ENCODE measurements at places on chromosomes 7 and 10.
A peak's percentile ranks its signal among the peaks of the same experiment; 100 is the strongest.

GRCh38 chr7:19489162-19489820 is 219.5 kb downstream of the POLR1F start:
- no peak for DNase-seq

DNA sequence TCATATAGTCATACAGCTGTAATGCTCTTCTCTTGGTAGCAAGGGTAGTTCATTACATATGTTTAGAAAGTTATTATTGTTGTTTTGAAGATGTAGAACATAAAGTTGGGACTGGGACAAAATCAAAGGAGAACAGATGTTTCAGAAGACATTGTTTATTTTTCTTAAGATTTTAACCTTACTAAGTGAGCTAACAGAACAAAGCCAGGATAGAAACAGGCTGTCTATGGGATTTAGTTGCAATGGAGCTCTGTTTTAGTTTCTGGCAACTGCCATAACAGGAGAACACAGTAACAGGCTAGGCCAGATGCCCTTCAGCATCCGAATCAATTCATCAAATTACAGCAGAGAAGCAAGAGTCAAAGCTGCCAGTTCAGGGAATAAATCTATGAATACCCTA is 382.4 kb downstream of the ARL4A start:
- DNase-seq, result no peak

DNA sequence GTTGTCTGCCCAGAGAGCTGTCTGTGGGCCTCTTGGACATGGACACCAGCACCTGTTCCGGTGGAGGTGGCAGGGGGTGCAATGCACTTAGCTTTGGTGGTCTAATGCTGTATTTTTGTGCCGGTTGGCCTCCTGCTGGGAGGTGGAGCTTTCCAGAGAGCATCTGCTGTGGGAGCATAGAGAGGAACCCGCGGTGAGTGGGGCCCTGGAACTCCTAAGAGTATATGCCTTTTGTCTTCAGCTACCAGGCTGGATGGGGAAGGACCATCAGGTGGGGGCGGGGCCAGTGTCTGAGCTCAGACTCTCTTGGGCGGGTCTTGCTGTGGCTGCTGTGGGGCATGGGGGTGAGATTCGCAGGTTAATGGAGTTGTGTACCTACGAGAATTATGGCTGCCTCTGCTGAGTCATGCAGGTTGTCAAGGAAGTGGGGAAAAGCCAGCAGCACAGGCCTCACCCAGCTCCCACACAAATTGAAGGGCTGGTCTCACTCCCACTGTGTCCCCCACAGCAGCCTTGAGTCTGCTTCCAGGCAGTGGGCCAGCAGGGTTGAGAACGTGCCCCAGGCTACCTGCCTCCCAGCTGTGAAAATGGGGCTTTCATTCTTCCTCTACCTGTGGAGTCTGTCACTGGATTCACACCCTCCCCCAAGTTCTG is 29.0 kb downstream of the JAKMIP3 start:
- DNase-seq, result peak; percentile 46

DNA sequence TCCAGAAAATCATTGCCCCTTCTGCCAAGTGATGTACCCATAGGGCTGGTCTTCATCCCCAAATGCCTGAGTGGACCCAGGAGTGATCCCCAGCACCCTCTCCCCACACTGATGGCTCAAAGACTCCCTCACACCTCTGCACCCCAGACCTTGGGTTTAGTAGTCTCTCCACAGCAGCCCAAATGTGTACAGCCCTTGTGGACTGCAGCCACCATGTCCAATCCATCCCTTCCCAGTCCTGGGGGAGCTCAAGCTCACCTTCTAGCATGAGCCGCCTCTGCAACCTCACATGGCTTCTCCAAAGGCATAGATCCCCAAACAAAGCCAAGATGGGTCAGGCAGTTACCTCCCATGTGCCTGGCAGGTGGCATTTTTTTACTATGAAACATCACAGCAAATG is 50.1 kb downstream of the PRLHR start:
- no peak for DNase-seq

DNA sequence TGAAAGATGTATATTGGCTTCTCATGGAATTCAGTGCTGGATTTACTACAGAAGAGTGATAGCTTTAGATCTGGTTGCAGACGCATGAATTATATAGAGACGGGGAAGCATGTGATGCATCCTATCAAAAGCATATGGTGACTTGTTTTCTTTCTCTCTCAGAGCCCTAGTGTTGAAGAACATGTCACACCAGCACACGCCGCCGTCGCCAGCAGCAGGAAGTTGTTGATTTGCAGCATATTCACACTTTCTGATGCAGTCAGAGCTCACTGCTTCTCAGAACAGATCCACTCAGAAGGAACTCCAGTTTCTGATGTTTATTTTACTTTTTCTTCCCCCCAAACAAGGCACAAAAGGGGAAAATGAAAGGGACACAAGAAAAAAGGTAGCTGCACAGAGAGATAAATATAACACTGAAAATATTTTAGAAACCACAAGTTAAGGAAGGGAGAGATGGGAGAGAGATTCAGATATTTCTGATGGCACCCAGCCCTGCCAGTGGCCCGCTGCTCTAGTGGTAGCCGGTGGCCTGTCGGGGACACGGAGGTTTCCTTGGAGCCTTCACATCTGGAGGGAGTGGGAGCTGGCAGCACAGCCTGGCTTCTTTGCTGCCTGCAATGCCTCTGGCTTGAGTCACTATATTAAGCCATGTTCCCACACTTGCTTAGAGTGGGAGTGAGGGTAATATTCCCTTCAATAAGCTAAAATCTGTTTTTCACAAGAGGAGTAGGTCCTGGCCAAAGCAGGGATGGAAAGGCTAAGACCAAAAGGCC is 123.2 kb downstream of the NRP1 start:
- DNase-seq, result peak; percentile 66

- DNase-seq, result no peak
These were observed 98.2 kb downstream of the MAPK8 start for GRCh38 chr10:48404646-48405045.

All from endodermal cell (in vitro differentiated cells).